NK-92 treated with Interleukin-12 subunit alpha and Interleukin-12 subunit beta, amount 100 ng/mL, for 24 hours (cell line): ENCODE measurements at places on chromosomes 16 and 17.

- DNase-seq: no peak
Observed at GRCh38 chr16:50745940-50746339, 4.1 kb downstream of the CYLD start.

DNA sequence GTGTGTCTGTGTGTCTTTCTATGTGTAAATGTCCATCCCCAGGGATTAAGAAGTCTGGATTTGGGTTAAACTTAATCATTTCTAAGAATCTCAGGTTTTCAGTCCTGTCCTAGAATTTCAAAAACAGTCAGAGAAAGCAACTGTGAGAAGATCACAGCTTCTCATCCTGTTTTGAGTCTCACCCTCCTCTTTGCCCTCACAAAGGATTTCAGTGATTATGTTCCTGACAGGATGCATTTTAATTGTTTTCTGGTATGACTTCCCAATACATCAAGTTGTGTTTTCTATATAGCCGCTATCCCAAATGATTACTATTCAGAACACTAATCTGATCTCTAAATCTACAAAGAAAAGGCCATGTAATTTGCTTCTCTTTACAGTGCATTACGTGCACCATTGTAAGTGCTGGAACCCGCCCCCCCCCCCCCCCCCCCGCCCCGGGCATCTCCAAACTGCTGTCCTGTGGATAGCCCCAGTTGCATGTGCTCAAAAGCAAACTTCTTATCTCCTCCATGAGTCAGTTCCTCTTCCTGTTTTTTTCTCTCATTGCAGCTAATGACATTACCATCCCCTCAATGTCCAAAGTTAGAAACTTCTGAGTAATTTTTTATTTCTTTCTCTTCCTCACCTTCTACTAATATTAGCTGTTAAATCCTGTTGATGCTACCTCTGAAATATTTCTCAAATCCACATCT is 73.9 kb downstream of the CDH13 start:
- DNase-seq: no peak

- DNase-seq: no peak
Observed at GRCh38 chr17:57370037-57370581, 113.8 kb downstream of the MSI2 start.

- no peak for DNase-seq
Observed at GRCh38 chr16:89334461-89334860, 117.0 kb downstream of the ZNF778 start.

DNA sequence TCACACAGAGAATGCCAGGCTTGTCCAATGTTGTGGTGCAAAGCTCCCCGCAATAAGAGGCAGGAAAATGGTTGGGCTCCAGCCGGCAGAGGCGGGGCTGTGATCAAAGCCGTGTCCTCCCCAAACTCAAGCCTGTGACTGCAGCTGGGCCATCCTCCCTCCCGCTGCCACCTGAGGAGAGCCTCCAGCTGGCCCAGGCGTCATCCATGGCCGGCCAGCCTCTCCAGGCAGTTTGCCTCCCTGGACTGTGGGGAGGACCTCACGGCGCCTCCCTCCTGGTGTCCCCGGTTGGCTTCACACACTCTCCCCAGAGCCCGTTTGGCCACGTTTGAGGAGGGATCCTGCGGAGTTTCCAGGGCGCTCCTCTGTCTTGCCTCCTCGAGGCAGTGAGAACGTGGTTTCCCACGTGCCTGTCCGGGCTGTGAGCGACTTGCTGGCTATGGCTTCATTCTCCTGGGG is 134.1 kb downstream of the IRF8 start:
- DNase-seq: no peak

DNA sequence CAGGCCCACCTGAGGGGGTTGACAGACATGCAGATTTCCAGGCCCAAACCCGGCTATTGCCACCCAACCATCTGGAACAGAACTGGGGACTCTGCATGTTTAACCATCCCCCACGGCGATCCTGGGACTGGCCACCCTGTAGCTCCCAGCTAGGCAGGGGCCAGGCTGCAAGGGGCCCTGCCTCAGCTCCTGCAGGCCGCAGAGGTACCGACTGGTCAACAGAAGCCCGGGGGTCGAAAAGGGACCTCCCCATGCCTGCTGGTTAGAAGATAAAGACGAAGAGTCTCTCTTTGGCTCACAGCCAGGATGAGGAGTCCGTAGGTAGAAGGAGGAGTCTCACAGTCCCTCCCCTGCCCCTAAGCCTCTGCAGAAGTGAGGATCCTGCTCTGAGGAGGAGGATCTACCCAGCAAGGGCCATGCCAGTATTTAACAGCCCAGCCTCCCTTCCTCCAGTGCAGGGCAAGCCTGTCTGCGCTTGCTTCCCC is 223.4 kb upstream of the TNRC6C start:
- no peak for DNase-seq

- DNase-seq: no peak
Observed at GRCh38 chr17:81465910-81466309, 46.7 kb downstream of the ACTG1 start.

- no peak for DNase-seq
Observed at GRCh38 chr17:6386041-6386630, 48.8 kb downstream of the AIPL1 start.

- DNase-seq: no peak
Observed at GRCh38 chr16:30775131-30775391, 11.9 kb downstream of the ZNF629 start.

GRCh38 chr17:2983255-2983654 is 80.2 kb downstream of the OR1D5 start:
- DNase-seq: no peak

- DNase-seq: no peak
Observed at GRCh38 chr16:88602091-88602490, 31.9 kb downstream of the ZC3H18 start.

DNA sequence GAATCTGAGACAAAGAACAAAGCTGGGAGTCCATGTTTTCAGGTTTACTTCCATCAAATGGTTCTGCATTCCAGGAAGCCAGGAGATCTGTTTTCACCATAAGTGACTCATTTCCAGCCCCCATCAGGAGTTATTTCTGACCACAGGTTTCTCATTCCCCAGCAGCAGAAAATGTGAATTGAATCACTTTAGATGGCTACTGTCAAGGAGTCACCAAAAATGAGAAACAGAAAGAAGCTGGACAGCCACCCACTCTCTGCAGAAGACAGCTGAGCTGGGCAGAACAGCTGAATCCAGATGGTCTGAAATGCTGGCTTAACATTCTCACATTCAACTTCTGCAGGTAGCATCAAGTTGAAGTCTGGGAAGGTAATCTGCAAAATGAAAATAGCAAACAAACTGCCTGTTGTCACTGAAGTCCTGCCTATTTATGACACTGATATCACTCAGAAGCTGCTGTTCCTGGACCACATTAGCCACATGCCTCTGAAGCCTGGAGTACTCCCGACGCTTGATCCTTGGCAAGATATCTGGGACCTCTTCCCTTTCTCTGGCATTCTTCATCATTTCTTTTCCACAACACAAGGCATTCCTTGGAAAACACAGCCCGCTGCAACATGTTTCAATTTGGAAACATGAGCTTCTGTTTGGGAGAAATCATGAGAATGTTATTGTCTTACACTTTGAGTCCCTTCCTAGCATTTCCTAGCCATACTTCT is 15.3 kb downstream of the CCL11 start:
- DNase-seq: no peak

DNA sequence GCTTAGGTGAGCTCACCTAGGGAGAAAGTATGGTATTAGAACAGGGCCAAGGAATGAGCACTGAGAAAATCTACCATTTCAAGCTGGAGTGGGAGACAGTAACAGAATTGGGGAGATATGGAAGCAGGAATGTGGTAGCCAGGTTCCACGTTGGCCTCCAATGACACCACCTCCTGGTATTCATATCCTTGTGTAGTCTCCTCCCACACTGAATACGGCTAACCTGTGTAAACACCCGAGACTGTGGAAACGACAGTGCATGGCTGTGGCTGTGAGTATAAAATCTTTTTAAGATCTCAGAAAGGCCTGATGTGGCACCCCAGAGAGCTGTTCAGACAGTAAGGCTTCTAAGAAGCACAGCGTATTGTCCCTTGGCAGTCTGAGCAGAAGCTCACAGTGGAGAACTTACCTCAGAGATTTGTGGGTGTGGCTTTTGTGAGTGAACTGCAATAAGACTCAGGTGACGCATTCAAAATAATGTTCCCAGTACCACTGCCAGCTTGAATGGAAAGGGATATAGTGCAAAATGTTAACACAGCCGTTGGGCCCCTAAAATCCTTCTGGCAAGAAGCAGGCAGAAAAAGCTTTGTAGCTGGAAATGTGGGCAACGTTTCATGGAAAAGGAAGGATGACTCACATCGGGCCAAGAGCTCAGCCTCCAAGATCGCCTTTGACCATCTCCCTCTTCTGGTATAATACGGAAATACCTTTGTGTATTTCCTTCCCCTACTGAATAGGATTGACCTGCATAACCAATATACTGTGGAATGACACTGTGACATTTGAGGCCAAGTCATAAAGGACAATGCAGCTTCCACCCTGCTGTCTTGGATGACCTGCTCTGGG is 14.4 kb downstream of the SDR42E1 start:
- DNase-seq: no peak

DNA sequence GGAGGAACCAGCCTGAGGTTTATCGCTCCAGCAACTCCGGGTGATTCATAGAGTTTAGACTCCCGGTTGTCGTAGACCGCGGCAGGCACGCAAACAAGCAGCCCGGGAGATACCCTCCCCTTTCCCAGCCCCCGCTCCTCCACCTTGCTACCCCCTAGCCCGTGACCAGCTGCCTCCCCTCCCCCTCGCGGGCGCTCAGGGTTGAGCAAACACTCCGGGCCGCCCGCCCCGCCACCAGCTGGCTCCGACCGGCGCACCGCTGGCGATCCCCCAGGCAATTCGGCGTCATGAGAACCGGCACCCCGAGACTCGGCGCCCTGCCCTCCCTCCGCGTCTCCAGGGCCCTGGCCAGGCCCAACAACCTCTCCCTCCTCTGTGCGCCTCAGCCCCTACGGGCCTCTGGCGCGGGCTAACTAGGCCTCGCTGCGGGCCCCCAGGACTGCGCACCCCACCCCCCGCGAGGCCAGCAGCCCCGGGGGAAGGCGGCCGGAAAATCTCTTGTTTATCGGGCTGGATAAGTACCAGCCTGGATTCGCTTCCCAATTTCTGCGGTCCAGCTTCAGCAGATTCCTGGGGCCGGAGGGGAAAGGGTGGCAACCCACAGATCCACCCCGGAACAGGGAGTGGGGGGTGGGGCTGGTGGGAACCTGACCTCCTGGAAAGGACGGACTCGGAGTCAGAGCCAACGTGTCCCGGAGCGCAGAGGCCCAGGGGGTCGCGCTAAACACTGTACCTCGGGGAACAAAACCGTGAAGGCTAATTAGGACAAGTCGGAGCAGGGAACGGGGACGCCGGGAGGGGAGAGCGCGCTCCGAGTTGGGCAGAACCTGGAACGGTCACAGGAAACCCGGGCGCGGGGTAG is 951 bp upstream of the GPRC5C start:
- no peak for DNase-seq

GRCh38 chr17:7695586-7695985 is 7.3 kb downstream of the WRAP53 start:
- no peak for DNase-seq
